ENCODE measurements at places on chromosomes 6 and 20.

- no peak for DNase-seq
Measured at GRCh38 chr6:17577059-17577458, 23.0 kb upstream of the FAM8A1 start.

DNA sequence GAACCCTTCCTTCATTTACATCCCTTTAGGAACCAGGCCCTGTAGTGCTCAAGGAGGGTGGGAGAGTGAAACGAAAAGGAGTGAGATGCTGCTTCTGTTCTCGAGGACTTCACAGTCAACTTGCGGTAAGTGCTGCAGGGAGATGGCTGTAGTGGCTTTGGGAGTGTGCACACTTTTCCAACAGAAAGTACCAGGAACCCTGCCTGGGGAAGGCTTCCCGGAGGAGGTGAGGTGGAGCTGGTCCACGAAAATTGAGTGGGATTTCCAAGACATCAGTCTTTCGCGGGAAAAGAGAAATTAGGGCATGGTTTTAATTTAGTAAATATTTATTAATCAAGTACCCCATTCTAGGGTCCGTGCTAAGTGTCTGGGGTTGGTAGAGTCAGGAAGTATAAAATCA is 12.7 kb downstream of the TRIM31 start:
- DNase-seq = no peak

- DNase-seq = no peak
Measured at GRCh38 chr20:33148040-33148439, 19.9 kb upstream of the BPIFA2 start.

DNA sequence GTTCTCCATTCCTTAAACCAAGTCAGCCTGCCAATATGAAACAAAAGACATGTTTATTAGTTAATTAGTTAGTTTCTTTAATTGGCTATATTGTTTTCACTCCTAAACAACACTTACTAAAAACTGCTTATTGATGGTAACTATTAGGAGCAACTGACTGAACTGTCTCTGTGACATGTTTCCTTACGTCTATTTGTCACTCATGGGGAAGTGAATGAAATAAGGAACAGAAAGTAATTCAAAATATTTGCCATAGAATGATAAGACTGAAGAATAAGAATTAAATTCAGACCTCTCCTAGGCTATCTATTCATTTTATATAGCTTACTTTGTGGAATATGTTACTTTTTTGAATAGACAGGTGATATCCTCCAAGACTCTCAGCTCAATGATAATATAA is 217.2 kb downstream of the LAMA2 start:
- no peak for DNase-seq

DNA sequence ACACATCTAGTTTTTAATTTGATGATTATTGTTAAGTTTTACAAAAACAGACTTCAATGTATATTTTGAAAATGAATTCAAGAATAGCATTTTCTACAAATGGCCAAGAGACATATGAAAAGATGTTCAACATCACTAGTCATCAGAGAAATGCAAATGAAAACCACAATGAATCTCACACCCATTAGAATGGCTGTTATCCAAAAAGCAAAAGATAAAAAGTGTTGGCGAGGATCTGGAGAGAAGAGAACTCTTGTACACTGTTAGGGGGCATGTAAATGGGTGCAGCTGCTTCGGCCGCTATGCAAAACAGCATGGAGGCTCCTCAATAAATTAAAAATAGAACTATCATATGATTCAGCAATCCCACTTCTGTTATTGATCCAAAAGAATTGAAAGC is 185.8 kb upstream of the CCN2 start:
- DNase-seq = no peak

DNA sequence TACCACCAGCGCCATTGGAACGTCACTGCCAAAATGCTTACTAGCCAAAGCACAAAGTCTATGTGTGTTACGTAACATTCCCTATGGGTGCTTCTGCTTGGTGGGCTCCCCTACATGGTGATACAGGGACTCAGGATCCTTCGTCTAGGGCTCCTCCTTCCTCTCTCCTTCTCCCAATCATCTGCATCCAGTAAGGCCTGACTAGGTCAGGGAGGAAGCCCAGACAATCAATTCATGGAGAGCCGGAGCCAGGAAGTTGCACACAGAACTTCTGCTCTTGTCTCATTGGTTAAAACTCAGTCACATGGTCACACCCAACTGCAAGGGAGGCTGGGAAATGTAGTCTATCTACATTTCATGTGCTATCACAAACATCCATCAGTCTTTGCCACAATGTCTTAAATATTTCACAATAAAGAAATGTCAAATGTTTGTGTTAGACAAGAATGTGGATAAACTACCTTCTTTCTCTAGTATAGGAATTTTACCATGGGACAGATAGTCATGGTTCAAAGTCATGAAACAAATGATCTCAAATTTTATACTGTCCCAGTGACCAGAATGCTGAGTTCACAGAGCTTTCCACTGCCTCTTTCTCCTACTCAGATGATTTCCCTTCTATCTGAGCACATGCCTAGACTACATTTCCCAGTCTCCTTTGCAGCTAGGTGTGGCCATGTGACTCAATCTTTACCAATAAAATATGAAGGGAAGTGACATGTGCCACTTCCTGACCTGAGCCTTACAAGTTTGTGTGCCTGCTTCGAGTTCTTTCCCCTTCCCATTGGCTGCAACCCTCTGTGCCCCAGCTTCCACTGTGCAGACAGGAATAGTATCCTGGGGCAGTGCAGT is 9.3 kb upstream of the KCNK15 start:
- no peak for DNase-seq
